Foreskin melanocyte (primary cell): ENCODE measurements at places on chromosomes 6 and 20.

DNA sequence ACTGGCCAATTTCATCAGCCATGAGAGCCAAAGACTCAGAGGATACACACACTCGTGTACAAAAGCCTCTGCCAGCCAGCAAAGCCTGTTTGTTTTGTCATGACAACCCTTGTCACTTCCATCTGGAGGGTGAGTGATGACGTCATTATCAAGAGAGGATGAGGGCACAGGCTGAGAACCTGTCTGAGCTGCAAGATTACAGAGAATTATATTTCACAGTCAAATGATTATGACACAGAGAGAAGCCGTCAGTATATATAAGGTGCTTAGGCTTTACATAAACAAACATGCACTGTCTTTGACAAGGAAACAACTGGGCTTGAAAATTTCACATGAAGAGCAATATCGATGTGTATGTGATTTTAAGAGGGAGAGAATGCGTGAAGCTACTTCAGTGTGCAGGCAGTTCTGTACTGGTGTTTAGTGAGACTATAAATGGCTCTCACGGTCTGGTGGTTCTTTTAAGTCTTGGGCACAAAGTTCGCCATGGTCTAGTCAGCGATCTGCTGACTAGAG, 36.5 kb upstream of the BCLAF1 start:
- DNase-seq = no peak

GRCh38 chr6:43600595-43600994, 24.6 kb downstream of the POLH start:
- no peak for DNase-seq

DNA sequence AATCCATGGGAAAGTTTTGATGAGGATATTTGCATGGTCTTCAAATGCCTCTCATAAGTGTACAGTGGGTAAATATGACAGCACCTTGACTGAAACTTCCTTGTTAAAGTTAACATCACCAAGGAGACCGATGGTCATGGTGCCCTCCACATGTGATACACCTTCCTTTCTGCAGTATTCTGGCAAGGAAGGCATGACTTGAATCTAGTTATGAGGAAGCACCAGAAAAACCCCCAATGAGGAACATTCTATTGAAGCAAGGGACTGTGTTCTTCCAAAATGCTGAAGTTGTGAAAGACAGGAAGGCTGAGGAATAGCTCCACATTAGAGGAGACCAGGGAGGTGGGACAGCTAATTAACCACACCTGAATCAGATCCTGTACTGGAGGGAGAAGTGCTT, 118.3 kb downstream of the SLC24A3 start:
- no peak for DNase-seq

GRCh38 chr6:16635810-16636602, 125.3 kb downstream of the ATXN1 start:
- peak; percentile 82 for DNase-seq

DNA sequence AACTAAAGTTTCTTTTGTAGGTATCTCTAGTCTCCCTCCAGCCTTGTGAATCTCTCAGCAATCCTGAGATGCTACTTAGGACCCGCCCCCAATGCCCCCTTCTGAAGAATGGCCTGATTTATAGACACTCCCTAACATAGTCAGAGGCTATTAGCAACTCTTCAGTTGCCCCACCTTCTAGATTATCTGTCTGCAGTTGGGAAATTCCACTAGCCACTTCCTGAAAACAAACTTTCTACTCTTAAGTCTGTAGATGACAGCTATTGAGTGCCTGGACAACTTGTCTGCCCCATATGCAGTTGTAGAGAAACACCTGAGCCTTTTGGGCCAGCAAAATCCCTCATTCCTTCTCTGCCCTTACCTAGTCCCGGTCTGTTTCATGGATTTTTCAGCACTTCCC, 188.2 kb upstream of the PREP start:
- DNase-seq = no peak

- no peak for DNase-seq
Measured at GRCh38 chr6:144411531-144412165, 126.5 kb downstream of the UTRN start.

DNA sequence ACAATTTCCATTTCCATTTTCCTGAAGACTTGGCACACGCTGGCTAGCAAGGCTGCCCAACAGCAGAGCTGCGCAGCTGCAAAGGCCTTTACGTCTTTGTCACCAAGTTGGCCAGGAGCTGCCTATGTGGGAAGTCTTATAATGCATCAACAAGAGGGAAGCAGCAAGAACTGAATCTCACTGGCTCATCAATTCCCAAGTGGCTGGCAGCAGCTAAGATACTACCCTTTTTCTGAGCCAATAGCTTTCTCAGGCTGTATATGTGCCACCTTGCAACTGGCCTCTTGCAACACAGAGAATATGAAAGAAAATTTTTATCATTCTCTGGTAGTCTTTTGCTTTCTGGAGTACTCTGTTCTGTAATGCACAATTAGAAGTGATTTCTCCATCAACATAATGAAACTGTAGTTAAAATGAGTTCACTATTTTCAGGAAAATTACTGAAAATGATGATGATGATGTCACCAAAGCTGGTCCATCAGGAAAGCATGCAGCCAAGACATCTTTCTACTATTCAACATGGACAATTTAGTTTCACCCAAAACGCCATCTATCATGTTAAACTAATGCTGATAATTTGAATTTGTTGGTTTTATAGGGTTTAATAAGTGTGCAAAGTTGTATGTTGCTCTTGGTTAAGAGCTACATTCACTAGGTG, 97.3 kb upstream of the FOXA2 start:
- no peak for DNase-seq

DNA sequence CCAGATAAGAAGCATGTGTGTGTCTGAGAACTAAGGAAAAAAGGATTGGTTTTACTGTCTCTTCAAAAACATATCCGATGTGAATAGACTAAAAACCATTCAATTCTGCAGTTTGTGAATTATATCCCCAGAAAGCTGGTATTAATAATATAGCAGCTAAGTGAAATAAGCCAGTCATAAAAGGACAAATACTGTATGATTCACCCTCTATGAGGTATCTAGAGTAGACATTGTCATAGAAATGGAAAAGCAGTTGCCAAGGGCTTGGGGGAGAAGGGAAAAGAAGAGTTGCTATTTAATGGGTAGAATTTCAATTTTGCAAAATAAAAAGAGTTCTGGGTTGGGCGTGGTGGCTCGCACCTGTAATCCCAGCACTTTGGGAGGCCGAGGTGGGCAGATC, 137.5 kb downstream of the ATXN1 start:
- no peak for DNase-seq

DNA sequence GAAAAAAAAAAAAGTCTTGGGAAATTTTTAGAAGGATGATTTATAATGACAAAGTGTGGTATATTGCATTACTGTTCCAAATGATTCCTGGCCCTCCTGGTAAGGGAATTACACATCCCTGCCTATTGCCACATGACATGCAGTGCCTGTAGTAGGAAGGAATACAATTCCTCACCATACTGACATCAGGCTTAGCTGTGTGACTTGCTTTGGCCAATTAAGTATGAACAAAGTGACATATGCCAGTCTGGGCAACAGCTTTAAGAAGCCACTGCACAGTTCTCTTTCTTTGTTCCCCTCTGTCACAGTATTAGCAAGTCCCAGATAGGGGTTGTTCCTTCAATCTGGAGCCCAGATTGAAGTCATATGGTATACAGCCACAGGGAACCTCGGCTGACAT, 100.5 kb downstream of the KIF13A start:
- no peak for DNase-seq

DNA sequence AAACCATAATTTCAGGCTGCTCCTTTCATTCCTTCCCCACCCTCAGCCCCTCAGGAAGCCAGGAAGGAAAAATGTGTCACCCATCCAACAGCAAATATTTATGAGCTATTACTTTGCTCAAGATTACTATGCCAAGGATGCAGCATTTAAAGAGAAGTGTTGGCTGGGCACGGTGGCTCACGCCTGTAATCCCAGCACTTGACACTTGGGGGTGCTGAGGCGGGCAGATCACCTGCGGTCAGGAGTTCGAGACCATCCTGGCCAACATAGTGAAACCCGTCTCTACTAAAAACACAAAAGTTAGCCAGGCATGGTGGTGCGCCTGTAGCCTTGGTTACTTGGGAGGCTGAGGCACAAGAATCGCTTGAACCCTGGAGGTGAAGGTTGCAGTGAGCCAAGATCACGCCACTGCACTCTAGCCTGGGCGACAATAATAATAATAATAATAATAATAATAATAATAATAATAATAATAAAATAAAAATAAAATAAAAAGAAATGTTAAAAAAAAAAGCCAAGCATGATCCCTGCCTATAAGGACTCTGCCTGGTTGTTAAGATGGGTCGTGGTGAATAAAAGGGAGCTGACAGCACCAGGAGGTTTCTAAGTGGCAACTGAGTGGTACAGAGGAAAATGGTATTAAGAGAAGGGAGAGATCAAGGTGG, 20.5 kb upstream of the TIAM2 start:
- no peak for DNase-seq

GRCh38 chr20:13299401-13299800, 78.3 kb downstream of the ISM1 start:
- DNase-seq = no peak

- DNase-seq = no peak
Measured at GRCh38 chr6:101058296-101058695, 177.2 kb upstream of the ASCC3 start.

- DNase-seq = no peak
Measured at GRCh38 chr20:38304845-38305447, 990 bp downstream of the BPI start.
